ENCODE measurements at places on chromosomes 3 and 15.
A peak's percentile ranks its signal among the peaks of the same experiment; 100 is the strongest.

- DNase-seq, result no peak
Observed at GRCh38 chr3:169255511-169255910, 408.0 kb downstream of the MECOM start.

DNA sequence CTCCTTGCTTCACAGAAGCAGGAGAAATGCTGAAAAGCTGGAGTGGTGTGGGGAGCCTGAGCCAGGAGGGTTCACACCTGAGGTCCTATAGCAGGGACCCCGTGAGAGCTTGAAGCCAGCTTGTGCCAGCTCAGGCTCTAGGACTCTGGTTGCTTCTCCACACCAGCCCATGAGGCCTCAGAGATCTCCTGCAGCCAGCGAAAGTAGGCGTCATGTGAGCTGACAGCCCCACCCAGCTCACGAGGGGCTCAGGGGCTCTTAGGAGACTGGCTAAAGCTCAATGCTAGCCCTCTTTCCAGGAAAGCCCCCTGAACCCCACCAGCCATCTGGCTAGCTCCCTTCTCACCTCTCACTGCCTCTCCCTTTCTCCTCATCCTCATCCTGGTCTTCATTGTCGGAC, 16.9 kb upstream of the CPEB1 start:
- DNase-seq, result no peak

- DNase-seq, result no peak
Observed at GRCh38 chr15:62087671-62088352, 21.0 kb downstream of the C2CD4A start.

GRCh38 chr15:91853948-91854638, 585 bp downstream of the SLCO3A1 start:
- peak; percentile 30 for DNase-seq

DNA sequence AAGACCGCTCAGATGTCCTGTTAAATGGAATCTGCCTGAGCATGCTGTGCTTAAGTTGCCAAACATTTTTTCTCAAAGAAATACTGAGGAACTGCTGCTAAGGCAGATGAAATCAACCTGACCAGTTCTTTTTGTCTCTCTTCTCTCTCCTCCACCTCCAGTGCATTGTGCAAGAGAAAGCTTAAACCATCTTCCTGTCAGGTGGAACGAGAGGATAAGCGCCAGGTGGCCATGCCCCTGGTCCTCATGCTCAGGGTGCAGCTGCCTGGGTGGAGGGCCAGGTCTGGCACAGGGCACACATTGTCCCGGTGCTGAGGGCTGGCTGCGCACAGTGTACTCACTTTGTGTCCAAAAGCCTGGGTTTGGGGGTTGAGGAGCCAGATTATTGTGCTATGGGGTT, 176.2 kb upstream of the TP63 start:
- DNase-seq, result no peak

- no peak for DNase-seq
Observed at GRCh38 chr3:160927620-160928019, 171.6 kb downstream of the PPM1L start.

- no peak for DNase-seq
Observed at GRCh38 chr3:104901396-104901795, 465.3 kb upstream of the ALCAM start.

- DNase-seq, result no peak
Observed at GRCh38 chr3:42911551-42911950, 5.6 kb downstream of the ZNF662 start.

GRCh38 chr3:72818092-72818773, 30.0 kb downstream of the SHQ1 start:
- DNase-seq, result no peak

GRCh38 chr15:101611580-101612299, 40.4 kb downstream of the TM2D3 start:
- no peak for DNase-seq

- no peak for DNase-seq
Observed at GRCh38 chr15:76293361-76293760, 17.9 kb downstream of the ETFA start.

DNA sequence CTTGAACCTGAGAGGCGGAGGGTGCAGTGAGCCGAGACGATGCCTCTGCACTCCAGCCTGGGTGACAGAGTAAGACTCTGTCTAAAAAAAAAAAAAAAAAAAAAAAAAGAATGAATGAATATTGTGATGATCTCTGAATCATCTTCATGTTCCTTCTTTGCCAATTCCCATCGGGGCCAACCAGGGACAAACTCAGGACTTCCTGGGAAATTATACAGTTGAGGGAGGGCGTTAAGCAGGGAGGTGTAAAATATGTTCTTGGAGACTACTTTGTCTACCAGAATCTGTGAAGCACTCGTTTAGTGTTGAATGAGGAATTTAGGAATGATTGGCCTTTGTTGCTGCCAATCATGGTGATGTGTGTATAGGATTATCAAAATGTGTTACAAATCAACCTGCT, 210.6 kb downstream of the PTPRG start:
- no peak for DNase-seq

GRCh38 chr3:71358243-71358642, 225.3 kb downstream of the FOXP1 start:
- no peak for DNase-seq

GRCh38 chr3:49295489-49296058, 18.5 kb upstream of the C3orf62 start:
- no peak for DNase-seq

DNA sequence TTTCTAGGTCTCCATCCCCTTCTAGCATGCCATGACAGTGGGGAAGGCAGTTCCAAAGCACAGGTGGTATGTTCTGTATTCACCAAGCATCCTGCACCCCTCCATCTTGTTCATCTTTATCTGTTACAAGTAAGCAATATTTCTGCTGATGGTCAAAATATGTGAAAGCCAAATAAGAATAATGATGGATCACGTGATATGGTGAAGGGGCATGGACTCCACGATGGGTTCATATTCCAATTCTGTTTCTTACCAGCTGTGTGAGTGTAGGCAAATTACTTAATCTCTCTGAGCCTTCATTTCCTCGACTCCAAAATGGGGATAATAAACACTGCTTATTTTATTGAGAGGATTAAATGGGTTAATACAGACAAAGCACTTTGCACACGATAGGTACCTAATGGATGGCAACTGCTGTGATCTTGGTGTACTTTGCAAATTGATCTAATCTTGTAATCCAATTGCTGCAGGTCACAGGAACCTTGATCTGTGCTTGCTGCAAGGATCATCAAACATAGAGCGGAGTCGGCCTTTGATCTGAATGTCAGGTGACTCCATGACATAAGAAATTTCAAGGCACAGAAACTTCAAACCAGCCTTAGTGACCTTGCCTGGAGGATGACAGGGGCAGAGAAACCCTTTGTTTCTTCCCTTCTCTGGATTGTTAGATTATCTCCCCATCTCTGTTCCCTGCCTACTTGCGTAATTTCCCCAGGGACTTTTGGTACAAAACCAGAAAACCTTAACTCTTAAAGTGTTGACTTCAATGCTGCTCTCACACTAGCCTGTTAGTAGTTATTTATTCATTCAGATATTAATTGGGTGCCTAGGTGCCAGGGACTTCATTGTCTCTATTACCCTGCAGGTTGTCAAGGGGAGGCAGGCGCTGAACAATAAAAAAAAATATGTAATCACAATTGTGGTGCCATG, 25.8 kb downstream of the SIAH2 start:
- DNase-seq, result no peak

DNA sequence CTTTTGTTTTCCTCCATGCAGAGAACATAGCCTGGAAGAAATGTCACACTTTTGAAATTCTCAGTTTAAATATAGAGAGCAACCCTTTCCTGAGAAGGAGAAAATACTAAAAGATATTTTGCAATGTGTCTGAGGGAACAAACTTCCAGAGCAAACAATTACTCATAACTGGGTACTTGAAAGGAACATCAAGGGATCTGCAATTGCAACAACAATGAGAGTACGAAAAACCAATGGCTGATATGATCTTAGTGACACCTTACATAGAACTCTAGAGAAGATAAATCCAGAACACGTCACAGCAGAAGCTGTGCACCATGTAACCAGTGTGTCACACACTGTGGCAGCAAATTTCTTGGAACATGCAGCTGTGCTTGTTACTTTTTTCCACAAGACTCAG, 14.6 kb upstream of the ARPP21 start:
- DNase-seq, result no peak

DNA sequence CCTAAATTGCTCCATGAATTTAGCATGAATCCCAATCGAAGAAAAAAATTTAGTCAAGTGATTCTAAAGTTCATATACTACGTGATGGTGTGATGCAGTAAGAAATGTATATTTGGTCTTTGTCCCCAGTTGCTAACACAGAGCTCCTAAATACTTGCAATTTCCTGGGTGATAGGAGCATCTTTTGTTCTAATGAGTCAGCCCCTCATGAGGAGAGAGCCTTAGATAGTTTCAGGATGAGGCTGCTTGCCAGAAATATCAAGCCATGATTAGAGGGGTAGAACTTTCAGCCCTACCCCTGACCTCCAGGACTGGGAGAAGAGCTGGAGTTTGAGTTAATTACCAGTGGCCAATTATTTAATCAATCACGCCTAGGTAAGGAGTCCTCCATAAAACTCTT, 170.2 kb downstream of the PDE8A start:
- no peak for DNase-seq

- DNase-seq, result no peak
Observed at GRCh38 chr15:88571153-88571851, 24.8 kb upstream of the DET1 start.

DNA sequence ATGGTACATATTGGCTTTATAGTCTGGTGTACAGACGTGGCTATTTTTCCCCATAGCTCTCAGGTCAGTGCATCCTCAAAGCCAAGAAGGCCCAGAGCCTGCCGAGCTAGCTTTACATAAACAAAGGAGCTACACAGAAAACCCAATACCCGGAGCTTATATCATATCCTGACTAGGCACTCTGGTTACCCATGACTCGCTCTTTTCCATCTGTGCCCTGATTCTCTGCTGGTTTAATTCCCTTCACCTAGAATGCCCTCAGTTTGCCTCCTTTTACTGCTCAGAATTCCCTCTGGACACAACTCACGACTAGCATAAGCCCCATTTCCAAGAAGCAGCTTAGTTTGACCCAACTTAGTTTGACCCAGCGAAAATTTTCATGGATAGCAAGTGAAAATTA, 110.8 kb downstream of the TIGIT start:
- no peak for DNase-seq

DNA sequence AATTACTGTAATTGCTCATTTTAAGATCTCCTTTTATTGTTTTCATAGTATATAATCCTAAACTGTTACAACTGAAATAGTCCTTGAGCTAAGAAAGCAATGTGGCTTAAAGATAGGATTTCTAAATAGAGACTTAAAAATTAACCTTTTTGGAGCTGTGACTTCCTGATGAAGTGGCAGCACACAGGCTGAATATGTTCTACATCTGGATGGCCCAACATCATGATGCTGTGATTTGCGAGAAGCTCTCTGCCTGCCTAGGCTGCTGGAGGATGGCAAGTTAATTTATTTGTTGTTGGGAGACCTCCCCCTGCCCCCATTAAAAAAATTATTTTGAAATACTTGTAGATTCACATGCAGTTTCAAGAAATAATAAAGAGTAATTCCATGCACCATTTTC, 134.5 kb downstream of the IGF1R start:
- DNase-seq, result no peak

GRCh38 chr3:10249833-10250232, 1.6 kb downstream of the TATDN2 start:
- DNase-seq, result no peak

DNA sequence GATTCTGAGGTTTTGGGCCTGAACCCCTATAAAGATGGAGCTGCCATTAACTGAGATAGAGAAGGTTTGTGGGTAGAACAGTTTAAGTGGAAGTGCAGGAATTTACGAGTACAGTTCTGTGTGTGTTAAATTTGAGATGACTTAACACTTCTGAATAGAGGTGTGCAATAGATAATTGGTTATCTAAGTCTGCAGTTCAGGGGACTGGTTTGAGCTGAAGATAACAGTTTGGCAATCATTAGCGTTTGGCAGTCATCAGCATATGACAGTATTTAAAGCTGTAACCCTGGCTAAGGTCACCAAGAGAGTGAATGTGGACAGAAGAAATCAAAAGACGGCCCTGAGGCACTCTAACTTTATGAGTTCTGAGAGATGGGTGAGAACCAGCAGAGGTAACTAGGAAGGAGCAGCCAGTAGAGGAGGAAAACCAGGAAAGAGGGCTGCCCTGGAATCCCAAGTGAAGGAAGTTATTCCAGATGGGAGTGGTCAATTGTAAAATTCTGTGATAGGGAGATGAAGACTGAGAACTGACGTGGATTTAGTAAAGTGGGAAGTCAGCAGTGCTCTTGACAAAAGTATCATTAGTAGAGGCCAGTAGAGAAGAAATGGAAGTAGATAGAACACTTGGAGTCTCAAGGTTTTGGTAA, 8.1 kb downstream of the MYNN start:
- DNase-seq, result no peak

GRCh38 chr3:10320320-10320677, 613 bp downstream of the SEC13 start:
- DNase-seq, result no peak

DNA sequence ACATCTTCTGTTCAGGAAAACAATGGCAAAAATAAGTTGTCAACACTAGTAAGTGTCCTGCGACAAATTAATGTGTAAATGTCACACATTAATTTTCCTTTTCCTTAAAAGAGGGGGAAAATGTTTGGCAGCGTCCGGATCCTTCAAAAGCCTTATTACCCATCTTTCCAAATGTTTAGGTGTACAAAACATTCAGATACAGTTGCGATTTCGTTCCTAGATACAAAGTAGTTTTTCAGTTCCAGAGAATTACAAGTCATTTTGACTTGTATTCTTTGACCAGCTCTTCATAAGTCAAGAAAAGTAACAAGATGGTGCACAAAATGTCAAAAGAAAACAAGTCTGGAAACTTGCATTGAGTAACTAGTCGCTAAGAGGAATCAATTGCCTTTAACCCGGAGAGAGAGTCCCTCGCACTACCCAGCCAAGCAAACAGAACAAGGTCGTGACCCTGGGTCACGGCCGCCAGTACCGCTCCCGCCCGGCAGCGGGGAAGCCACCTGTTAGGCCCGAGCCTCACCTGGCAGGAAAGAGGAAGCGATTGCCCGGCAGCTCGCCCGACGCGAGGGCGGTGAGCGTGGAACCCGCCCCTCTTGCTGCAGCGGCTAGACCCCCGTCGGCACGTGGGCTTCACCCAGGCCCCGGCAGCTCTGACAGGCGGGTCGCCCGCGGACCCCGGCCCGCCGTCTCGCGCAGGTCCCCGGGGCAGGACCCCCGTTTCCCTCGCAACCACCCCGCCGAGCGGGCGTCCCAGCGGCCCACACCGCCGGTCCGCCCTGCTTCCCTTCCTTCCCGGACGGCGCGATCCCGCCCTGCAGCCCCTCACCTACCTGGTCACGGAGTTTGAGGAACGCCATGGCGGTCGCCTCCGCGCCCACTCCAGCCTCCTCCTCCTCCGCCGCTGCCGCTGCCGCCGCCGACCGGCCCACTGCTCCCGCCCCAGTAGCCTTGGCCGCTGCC, 61.0 kb upstream of the ANKRD28 start:
- DNase-seq, result no peak

DNA sequence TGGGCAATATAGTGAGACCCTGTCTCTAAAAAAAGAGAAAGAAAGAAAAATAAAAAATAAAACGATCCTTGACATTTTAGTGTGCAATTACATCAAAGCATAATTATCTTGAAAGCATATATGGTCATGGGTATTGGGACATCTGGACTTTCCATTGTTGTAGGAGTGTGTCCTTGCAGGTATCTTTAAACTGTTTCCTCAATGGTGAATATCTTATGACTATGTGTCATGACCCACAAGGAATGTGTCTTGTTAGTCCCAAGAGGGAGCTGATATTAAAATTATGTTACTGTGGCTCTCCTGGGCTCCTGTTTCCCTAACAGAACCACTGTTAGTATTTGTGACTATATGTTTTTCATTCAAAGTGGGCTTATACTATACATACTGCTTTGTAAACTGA, 26.6 kb downstream of the EIF1B start:
- no peak for DNase-seq

Data from hippocampal formation (tissue), 2 donors.